ENCODE measurements at places on chromosomes 13 and 19. TPM values are rescaled to one million over a fixed set of nuclear protein-coding genes. Genes with fewer than 3 reads are reported as not detected.

DNA sequence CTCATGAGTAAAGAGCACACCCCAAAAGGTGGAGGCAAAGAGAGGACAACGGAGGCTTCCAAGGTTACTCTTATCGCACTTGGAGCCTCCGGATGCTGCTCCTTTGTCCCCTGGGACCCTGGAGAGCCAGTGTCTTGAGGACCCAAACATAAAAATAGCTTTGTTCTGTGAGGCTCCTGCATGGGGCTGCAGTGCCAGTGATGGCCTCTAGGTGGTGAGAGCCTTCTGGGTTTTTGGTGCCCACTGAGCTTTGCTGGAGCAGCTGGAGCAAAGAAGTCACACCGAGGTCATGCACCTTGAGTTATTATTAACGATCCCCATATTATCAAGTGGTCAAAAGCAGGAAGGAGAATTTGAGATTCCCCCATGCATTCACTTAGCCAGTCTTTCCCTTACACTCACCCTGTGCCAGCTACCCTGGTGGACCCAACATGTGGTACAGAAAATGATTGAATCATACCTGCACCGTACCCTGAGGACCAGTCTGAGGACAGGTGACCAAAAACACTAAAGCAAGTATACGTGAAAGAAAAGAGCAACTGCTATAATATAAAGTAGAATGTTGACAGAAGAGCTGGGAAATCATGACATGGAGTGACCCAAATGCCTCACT is 41.5 kb downstream of the ZNF682 start:
- no peaks in the 10 kb centered on the region for H3K4me1 ChIP-seq
- H3K4me3 ChIP-seq: no peak overlapping the region
- DNase-seq: peak; percentile 61
- H3K27ac ChIP-seq: no peak overlapping the region
- no peaks in the 10 kb centered on the region for H3K27me3 ChIP-seq
- H3K36me3 ChIP-seq: peaks cover 6% of the 10 kb centered on the region

GRCh38 chr13:35881360-35881759 is 249.8 kb downstream of the DCLK1 start:
- H3K27ac ChIP-seq: no peak overlapping the region
- no peaks in the 10 kb centered on the region for H3K36me3 ChIP-seq
- no peaks in the 10 kb centered on the region for H3K27me3 ChIP-seq
- no peak overlapping the region for H3K4me3 ChIP-seq

DNA sequence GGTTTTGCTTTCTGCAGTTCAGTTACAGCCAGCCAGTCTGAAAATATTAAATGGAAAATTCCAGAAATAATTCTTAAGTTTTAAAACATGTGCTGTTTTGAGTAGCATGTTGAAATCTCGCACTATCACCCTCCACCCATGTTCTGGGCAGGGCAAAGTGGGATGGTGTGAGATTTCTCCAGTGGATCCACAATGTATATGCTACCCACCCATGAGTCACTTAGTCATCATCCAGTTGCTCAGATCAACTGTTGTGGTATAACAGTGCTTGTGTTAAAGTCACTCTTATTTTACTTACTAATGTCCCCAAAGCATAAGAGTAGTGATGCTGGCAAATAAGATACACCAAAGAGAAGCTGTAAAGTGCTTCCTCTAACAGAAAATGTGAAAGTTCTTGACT is 56.4 kb downstream of the CYSLTR2 start:
- peaks cover 38% of the 10 kb centered on the region for H3K36me3 ChIP-seq
- peak overlapping the region; percentile 55 for H3K4me3 ChIP-seq
- peak overlapping the region; percentile 93 for H3K27ac ChIP-seq
- DNase-seq: peak; percentile 77
- H3K27me3 ChIP-seq: no peaks in the 10 kb centered on the region

GRCh38 chr19:49637821-49638738 is 1.9 kb downstream of the RRAS start:
- peak overlapping the region; percentile 99 for H3K27ac ChIP-seq
- H3K36me3 ChIP-seq: no peaks in the 10 kb centered on the region
- H3K4me3 ChIP-seq: peak overlapping the region; percentile 99
- peaks cover 4% of the 10 kb centered on the region for H3K27me3 ChIP-seq
- peaks cover 34% of the 10 kb centered on the region for H3K4me1 ChIP-seq

- H3K27me3 ChIP-seq: no peaks in the 10 kb centered on the region
- no peak for DNase-seq
- no peaks in the 10 kb centered on the region for H3K36me3 ChIP-seq
- no peaks in the 10 kb centered on the region for H3K4me1 ChIP-seq
Measured at GRCh38 chr13:82664183-82664582, 1218.1 kb downstream of the SLITRK1 start.

ZNF414 gene
- total RNA-seq: 15.5 TPM

- no peak for DNase-seq
- H3K36me3 ChIP-seq: no peaks in the 10 kb centered on the region
- H3K4me1 ChIP-seq: no peaks in the 10 kb centered on the region
- H3K4me3 ChIP-seq: no peak overlapping the region
- no peak overlapping the region for H3K27ac ChIP-seq
Measured at GRCh38 chr13:23986619-23987018, 89.3 kb upstream of the C1QTNF9B start.

- H3K27ac ChIP-seq: no peak overlapping the region
- no peaks in the 10 kb centered on the region for H3K4me1 ChIP-seq
- H3K27me3 ChIP-seq: peaks cover 8% of the 10 kb centered on the region
- no peak overlapping the region for H3K4me3 ChIP-seq
- H3K36me3 ChIP-seq: no peaks in the 10 kb centered on the region
Measured at GRCh38 chr19:44807162-44807561, 1.7 kb upstream of the BCAM start.

KIR3DL1 gene
- total RNA-seq: 31.2 TPM

- H3K4me3 ChIP-seq: no peak overlapping the region
- DNase-seq: no peak
- no peaks in the 10 kb centered on the region for H3K4me1 ChIP-seq
- H3K27ac ChIP-seq: no peak overlapping the region
- H3K27me3 ChIP-seq: peaks cover 5% of the 10 kb centered on the region
- no peaks in the 10 kb centered on the region for H3K36me3 ChIP-seq
Measured at GRCh38 chr13:111482126-111482525, 161.7 kb downstream of the TEX29 start.

GRCh38 chr13:24306632-24307031 is 2.7 kb upstream of the C1QTNF9 start:
- H3K4me1 ChIP-seq: peaks cover 4% of the 10 kb centered on the region
- H3K4me3 ChIP-seq: no peak overlapping the region
- H3K27ac ChIP-seq: no peak overlapping the region
- H3K36me3 ChIP-seq: peaks cover 16% of the 10 kb centered on the region

MISP gene
- total RNA-seq: not detected

DNA sequence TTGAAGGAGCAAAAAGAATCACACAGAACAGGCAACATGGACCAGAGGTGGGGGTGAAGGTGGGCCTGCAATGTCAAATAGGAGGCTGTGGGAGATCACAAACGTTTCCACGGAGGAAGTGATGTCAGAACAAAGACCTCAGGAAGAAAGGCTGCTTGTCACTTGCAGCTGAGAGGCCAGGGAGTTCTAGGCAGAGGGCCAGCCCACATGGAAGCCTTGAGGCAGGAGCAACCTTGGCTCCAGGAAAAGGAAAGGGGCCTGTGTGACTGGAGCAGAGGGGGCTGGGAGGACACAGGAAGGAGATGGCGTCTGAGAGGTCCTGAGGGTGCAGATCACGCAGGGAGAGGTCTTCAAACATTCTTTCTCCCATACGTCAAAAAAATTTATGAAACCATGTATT is 16.3 kb downstream of the ZNF160 start:
- H3K36me3 ChIP-seq: peaks cover 39% of the 10 kb centered on the region
- H3K4me1 ChIP-seq: peaks cover 15% of the 10 kb centered on the region
- no peak for DNase-seq
- H3K27ac ChIP-seq: no peak overlapping the region

TEX101 gene
- not detected for total RNA-seq

GRCh38 chr19:39828654-39829032 is 5.3 kb downstream of the DYRK1B start:
- no peaks in the 10 kb centered on the region for H3K27me3 ChIP-seq
- peak overlapping the region; percentile 77 for H3K4me3 ChIP-seq
- peak overlapping the region; percentile 86 for H3K27ac ChIP-seq
- DNase-seq: no peak

PTH2 gene
- not detected for total RNA-seq

- H3K4me3 ChIP-seq: no peak overlapping the region
- H3K36me3 ChIP-seq: no peaks in the 10 kb centered on the region
- no peaks in the 10 kb centered on the region for H3K27me3 ChIP-seq
- no peak for DNase-seq
- H3K4me1 ChIP-seq: no peaks in the 10 kb centered on the region
Measured at GRCh38 chr13:108621462-108621861, 7.9 kb upstream of the MYO16 start.

ATXN8OS gene
- total RNA-seq: not detected

GRCh38 chr19:43420954-43421353 is 6.3 kb downstream of the TEX101 start:
- DNase-seq: no peak
- H3K27ac ChIP-seq: no peak overlapping the region
- H3K27me3 ChIP-seq: peaks cover 7% of the 10 kb centered on the region
- no peaks in the 10 kb centered on the region for H3K4me1 ChIP-seq

GRCh38 chr19:35253316-35254286 is 4.8 kb downstream of the LSR start:
- DNase-seq: no peak
- H3K4me3 ChIP-seq: no peak overlapping the region
- peaks cover 6% of the 10 kb centered on the region for H3K4me1 ChIP-seq
- no peaks in the 10 kb centered on the region for H3K36me3 ChIP-seq
- H3K27ac ChIP-seq: no peak overlapping the region

RXFP2 gene
- not detected for total RNA-seq

LRP3 gene
- not detected for total RNA-seq

LYPD3 gene
- not detected for total RNA-seq

GRCh38 chr19:2867025-2867991 is at the start of gene ZNF556:
ZNF556 (plus strand) TSS chr19:2867335; CDS start chr19:2867422, 87 bp downstream.
- H3K27ac ChIP-seq: no peak within 1 kb of the TSS
- no peak for DNase-seq
- H3K4me1 ChIP-seq: no peaks in the 10 kb centered on the region
- no peaks in the 10 kb centered on the region for H3K36me3 ChIP-seq

DNA sequence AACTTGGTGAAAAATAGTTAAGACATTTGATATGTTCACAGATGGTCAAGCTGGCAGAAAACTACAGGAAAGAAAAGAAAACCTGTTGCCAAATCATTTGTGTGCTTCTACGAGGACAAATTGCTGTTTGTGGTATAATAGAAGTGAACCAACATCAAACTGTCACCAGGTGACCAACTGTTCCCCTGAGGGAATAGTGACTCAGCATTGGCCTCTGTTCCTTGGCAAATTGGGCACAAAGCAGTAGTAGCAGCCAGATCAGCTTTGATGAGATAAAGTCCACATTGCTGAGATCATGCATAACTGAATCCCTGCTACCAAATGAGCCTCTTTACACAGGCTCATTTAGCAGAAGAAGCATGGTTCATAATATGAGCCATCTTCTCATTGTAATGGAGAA is 103.5 kb downstream of the POSTN start:
- H3K27ac ChIP-seq: no peak overlapping the region
- H3K4me3 ChIP-seq: no peak overlapping the region
- no peak for DNase-seq
- H3K27me3 ChIP-seq: no peaks in the 10 kb centered on the region
- H3K4me1 ChIP-seq: no peaks in the 10 kb centered on the region

STARD13 gene
- 0.50 TPM for total RNA-seq

STOML3 gene
- total RNA-seq: not detected

GRCh38 chr19:19543640-19544039 is 5.6 kb downstream of the CILP2 start:
- peaks cover 11% of the 10 kb centered on the region for H3K4me1 ChIP-seq
- DNase-seq: no peak
- no peaks in the 10 kb centered on the region for H3K27me3 ChIP-seq
- no peak overlapping the region for H3K4me3 ChIP-seq

ANKRD27 gene
- total RNA-seq: 55.6 TPM

ZNF296 gene
- 5.5 TPM for total RNA-seq

DNA sequence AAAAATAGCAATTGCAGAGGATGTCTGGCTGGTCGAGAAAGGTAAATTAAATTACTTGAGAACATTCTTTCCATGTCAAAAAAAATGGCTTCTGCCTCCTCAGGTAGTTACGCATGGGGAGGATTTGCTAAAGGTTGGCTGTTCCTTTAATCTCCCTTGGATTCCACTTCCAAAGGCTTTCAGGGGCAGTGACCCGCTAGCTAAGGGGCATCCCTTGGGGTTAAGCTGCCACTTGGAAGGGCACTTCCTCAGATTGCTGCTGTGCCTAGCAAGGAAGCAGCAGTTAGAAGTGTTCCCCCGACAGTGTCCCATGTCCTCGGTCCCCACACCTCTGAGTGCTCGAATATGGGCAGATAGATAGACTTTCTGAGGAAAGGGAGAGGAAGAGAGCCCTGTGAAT is 108.5 kb downstream of the RGCC start:
- H3K4me1 ChIP-seq: no peaks in the 10 kb centered on the region
- DNase-seq: no peak
- H3K36me3 ChIP-seq: no peaks in the 10 kb centered on the region
- no peak overlapping the region for H3K4me3 ChIP-seq
- H3K27ac ChIP-seq: no peak overlapping the region

GRCh38 chr19:42081584-42082203 is 5.7 kb downstream of the ZNF574 start:
- peaks cover 29% of the 10 kb centered on the region for H3K4me1 ChIP-seq
- DNase-seq: no peak
- H3K36me3 ChIP-seq: peaks cover 4% of the 10 kb centered on the region
- no peaks in the 10 kb centered on the region for H3K27me3 ChIP-seq
- no peak overlapping the region for H3K27ac ChIP-seq

GRCh38 chr13:113466383-113466782 is 13.1 kb upstream of the ADPRHL1 start:
- H3K27ac ChIP-seq: no peak overlapping the region
- H3K4me3 ChIP-seq: no peak overlapping the region
- peaks cover 6% of the 10 kb centered on the region for H3K4me1 ChIP-seq
- DNase-seq: no peak

DNA sequence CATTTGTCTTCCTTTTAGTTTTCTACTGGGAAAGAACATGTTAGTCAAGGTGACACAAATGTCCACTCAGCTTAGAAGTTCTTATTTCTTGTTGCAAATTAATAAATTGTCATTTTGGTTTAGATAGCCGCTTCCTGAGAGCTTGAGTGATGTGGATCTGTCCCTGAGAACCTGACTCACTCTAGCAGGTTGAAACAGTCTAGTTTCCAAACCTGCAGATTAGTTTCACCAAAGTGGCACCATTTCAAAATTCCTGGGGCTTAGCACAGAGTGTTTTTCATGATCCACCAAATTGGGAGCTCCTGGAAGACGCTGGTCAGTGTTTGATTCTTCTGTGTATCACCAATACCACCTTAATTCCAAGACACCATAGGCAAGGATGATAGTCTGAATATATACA is 119.4 kb upstream of the TSC22D1 start:
- no peak for DNase-seq
- no peaks in the 10 kb centered on the region for H3K4me1 ChIP-seq
- peaks cover 8% of the 10 kb centered on the region for H3K27me3 ChIP-seq
- H3K36me3 ChIP-seq: no peaks in the 10 kb centered on the region

- no peaks in the 10 kb centered on the region for H3K36me3 ChIP-seq
- H3K27me3 ChIP-seq: peaks cover 33% of the 10 kb centered on the region
- DNase-seq: no peak
Measured at GRCh38 chr13:76912476-76912875, 26.3 kb upstream of the KCTD12 start.

GRCh38 chr13:40624383-40624782 is 42.1 kb downstream of the FOXO1 start:
- no peak overlapping the region for H3K27ac ChIP-seq
- no peaks in the 10 kb centered on the region for H3K27me3 ChIP-seq
- H3K4me3 ChIP-seq: no peak overlapping the region
- peaks cover 34% of the 10 kb centered on the region for H3K4me1 ChIP-seq
